8988T (cell line): ENCODE measurements at places on chromosomes 12 and 14.

- DNase-seq = no peak
Measured at GRCh38 chr14:101253948-101254347, 307.3 kb upstream of the DIO3 start.

DNA sequence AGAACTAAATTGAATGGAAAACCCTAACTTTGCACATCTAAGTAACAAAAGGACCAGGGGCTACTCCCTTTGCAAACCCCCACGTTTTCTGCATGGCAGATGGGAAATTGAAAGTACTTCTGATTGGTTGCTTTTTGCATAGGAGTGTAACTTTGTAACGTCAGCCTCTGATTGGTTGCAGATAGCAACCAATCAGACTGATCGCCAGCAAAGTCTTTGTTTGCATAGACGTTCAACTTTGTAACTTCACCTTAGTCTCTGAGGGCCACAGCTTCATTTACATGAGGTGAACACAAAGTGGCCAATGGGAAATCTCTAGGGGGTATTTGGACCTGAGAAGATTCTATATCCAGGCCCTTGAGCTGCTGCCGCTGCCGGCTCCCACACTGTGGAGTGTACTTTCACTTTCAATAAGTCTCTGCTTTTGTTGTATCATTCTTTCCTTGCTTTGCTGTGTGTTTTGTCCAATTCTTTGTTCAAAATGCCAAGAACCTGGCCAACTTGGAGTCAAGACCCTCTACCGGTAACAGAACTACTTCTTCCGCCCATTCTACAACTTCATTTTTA, 102.5 kb upstream of the PRICKLE1 start:
- no peak for DNase-seq

- no peak for DNase-seq
Measured at GRCh38 chr12:51012570-51013236, 13.5 kb downstream of the SLC11A2 start.

GRCh38 chr12:115840159-115840558, 437.3 kb downstream of the MED13L start:
- no peak for DNase-seq

GRCh38 chr12:64696080-64696741, 63.0 kb downstream of the GNS start:
- DNase-seq = no peak

- DNase-seq = no peak
Measured at GRCh38 chr12:88810806-88811205, 230.5 kb upstream of the KITLG start.

DNA sequence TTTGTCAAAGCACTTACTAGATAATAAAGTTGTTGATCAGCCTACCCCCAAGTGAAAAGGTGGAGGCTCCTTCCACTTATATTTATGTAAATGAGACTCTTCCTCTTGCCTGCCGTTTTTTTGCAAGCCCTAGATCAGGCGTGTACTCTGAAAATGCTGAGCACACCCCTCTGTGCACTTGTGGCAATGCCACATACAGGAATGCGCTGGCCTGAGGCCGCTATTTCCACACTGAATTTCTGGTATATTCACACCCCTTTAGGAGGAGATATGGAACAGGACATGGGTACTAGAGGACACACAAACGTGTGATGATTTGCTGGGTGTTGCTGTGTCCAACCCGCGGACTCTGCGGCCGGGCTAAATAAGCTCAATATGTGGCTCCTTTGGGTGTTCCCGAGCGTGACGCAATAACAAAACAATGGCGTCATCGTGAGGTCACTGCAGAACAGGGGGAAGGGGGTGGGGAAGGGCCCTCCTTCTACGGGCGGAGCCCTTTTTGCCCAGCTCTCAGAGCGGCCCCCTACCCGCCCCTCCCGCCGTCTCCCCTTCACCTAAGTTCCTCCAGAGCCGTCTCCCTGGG, 554 bp upstream of the TSPAN31 start:
- DNase-seq = no peak

DNA sequence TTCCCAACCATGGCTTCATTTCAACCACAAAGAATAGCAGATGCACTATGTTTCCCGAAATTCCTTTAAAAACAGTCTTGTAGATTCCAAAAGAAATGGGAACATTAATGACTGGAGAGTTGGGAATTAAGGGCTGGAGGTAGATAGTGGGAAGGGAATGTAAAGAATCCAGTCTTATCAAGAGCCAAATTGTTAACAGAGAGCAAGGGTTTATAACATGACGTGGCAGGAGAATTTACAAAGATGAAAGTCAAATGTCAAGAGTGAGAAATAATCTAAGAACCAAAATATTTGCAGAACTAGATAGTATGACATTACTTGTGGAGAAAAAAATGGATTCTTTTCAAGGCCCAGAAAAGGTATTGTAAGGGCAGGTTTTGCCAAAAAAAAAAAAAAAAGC, 200.9 kb downstream of the GRIN2B start:
- no peak for DNase-seq

GRCh38 chr12:122467983-122468382, 32.7 kb downstream of the ZCCHC8 start:
- DNase-seq = no peak

DNA sequence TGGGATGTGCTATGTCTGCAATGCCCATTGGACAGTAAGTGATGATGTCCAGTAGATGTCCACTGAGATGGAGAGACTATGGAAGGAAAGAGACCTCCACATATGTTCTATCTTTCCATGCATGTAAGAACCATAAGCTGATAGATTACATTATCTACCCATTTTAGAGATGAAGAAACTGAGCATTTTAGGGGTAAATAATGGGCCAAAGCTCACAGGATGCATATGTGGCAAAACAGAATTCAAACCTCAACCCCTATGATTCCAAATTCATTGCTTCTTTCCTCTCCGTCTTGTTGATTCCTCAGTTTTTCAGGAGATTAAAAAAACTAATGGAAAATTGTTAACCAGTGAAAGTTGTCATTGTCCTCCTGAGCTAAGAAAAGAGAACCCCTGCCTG, 200.7 kb upstream of the PWP1 start:
- no peak for DNase-seq

DNA sequence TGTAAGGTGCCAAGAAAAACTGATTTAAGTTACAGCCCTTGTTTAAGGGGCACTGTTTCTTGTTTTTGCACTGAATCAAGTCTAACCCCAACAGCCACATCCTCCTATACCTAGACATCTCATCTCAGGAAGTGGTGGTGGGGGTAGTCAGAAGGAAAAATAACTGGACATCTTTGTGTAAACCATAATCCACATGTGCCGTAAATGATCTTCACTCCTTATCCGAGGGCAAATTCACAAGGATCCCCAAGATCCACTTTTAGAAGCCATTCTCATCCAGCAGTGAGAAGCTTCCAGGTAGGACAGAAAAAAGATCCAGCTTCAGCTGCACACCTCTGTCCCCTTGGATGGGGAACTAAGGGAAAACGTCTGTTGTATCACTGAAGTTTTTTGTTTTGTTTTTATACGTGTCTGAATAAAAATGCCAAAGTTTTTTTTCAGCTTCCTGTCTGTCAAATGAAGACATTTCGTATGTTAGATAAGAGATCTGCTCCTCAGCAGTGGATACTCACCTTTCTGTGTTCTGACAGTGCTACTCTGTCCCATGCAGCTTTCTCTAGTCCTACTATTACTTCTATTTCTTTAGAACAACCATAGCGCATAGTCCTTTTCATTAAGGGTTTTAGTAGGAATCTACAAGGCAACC, 1.2 kb upstream of the PA2G4 start:
- DNase-seq = no peak

DNA sequence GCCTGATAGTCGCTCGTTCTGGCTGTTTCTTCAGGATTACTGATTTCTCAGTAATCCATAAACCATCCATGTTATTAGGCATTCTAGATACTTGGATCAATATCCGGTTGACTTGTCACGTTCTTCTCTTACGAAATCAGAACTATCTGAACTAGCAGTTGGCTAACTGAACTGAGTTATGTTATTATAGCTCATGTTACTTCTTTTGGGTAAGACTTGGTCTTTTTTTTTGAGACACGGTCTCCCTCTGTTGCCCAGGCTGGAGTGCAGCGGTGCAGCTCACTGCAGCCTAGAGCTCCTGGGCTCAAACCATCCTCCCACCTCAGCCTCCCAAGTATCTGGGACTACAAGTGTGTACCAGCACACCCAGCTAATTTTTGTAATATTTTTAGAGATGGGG, 178.6 kb downstream of the PRKCH start:
- DNase-seq = no peak

- no peak for DNase-seq
Measured at GRCh38 chr14:51726166-51726899, 74.6 kb downstream of the FRMD6 start.
